Kidney epithelial cell (primary cell): ENCODE measurements at places on chromosomes 4 and X. TPM values are rescaled to one million over a fixed set of nuclear protein-coding genes. Genes with fewer than 3 reads are reported as not detected.

The BMPR1B gene
- total RNA-seq, result 5.9 and 9.2 TPM in 2 replicates

The UGT2B11 gene
- total RNA-seq, result not detected in 2 replicates

The AMOT gene
- total RNA-seq, result 36.5 and 39.6 TPM in 2 replicates

The NXF2B gene
- not detected in 2 replicates for total RNA-seq

The SULT1B1 gene
- total RNA-seq, result not detected in 2 replicates

The GLRA3 gene
- total RNA-seq, result not detected in 2 replicates

The IBSP gene
- total RNA-seq, result not detected in 2 replicates

The GAGE12E gene
- total RNA-seq, result not detected in 2 replicates

The MAMLD1 gene
- total RNA-seq, result 2.1 and 3.0 TPM in 2 replicates

The PRPS2 gene
- total RNA-seq, result 24.3 and 25.4 TPM in 2 replicates

The CT55 gene
- not detected in 2 replicates for total RNA-seq

The NIPAL1 gene
- 3.8 and 4.3 TPM in 2 replicates for total RNA-seq

The FAAH2 gene
- 5.3 and 11.5 TPM in 2 replicates for total RNA-seq

GRCh38 chrX:75649829-75650228 is 127.0 kb upstream of the ZDHHC15 start:
- DNase-seq, result no peak

GRCh38 chrX:11665168-11666111 is at the start of gene ARHGAP6:
TSS of gene ARHGAP6 (minus strand) at chrX:11665920. CDS start at chrX:11664828, 1,092 bp downstream.
- no peak for DNase-seq

DNA sequence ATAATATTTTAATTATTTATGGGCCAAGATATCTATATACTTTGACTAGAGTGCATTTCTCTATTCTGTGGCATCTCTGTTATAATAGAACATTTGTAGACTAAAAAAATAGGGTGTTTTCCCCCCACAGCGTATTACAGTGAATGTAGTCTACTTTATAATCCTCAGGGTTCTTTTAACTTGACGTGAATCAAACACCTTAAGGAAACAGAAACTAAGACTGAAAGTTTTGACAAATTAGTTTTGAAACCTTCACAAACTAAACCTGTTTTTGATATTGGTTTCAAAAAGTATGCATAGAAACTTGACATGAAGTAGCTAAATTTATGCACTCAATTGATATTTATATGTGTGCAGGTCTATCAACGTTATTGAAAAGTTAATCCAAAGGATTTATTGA is 1963.1 kb upstream of the TENM3 start:
- no peak for DNase-seq

GRCh38 chr4:47631161-47631560 is 146.1 kb downstream of the ATP10D start:
- DNase-seq, result no peak

- DNase-seq, result no peak
Observed at GRCh38 chrX:9665113-9665512, 100.5 kb downstream of the GPR143 start.

DNA sequence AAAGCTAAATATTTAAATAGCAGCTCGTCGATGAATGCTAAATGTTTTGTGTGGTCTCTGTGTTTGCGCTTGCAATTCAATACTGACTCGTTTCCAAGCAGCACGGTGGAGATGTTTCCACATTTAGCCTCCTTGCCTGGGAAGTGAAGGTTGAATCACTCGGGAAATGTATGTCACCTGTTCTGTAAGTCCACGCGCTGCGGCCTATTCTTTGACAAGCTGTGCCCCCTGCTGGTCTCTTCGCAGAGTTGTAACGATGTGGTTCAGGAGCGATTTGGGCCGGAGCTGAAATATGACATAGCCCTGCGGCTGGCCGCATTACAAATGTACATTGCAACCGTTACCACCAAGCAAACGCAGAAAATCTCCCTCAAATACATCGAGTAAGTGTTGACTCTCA is 89.6 kb upstream of the PRPS2 start:
- DNase-seq, result peak; percentile 31

- no peak for DNase-seq
Observed at GRCh38 chrX:13427441-13428052, 107.7 kb upstream of the ATXN3L start.

DNA sequence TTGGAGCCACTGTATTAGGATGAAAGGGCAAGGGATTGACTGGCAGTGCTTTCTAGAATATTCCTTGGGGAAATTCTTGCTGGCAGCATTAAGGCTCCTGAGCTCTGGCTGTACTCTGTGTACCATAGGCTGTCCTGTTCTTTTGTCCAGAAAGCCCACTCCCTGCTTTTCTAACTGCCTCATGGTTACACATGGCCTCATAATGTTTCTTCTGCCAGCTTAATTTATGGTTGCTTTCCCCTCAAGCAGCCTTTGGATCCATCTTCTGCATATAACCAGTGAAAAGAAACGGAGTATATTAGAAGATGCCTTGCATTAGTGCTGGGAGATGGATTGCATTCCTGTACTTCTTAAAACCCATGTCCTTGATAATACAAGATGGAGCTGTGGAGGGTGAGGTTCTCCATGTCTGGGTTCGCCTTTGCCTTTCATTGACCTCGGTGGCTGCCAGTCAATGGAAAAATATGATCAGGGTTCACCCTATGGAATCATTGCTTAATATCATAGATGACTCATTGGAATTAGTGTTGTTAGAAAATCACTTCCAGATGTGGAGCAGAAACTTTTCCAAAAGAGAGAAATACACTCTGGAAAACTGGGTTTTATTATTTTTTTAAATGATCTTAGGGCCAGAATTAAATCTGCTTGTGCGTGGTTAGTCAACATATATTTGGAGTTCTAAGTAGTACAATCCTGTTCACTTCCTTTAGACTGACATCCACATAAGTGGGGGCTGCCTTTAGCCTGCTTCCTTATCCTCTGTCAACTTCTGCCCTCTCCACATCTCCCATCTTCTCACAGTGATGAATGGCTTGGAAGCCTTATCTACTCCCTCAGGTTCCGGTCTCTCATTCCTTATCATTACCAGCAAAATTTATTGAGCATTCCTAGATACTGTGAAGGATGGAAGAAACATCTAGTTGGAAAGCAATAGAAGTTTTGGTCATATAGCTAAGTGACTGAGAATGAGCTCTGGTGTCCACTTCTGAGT is 24.9 kb downstream of the DOCK11 start:
- DNase-seq, result no peak

- DNase-seq, result no peak
Observed at GRCh38 chr4:143713955-143714625, 13.6 kb upstream of the FREM3 start.

- no peak for DNase-seq
Observed at GRCh38 chrX:141439651-141440050, 144.9 kb downstream of the SPANXA1 start.

DNA sequence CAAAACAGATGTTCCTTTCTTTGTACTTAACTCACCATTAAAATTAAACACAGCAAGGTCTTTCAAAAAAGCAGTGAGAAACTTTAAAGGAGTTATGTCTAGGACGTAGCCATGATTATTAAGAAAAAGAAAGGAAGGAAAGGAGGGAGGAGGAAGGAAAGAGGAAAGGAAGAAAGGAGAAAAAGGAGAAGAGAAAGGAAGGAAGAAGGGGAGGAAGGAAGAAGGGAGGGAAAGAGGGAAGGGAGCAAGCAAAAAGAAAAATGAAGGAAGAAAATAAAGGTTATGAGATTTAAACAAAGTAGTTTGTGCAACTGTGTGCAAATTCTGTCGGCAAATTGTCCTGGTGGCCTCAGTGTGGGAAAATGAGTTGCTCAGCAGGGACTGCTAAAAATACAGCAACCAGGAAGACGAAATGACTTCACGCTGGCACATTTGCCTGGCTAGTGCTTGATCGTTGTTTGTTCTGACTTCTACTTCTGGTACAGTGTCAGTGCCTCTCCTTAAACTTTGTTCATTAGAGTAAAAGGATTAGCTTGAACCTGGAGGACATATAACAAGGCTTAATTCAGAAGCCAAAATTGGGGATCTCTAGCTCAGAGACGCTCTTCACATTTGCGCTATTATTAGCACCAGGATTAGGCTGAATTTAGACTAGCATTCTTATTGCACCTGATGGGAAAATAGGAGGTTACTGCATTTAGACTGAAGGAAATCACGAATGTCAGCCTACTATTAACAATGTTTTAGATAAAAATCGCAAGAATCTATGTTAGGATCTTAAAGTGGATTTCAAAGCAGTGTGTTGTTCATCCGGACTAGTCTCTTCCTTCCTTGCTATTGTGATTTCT is 81.2 kb downstream of the DCK start:
- no peak for DNase-seq

DNA sequence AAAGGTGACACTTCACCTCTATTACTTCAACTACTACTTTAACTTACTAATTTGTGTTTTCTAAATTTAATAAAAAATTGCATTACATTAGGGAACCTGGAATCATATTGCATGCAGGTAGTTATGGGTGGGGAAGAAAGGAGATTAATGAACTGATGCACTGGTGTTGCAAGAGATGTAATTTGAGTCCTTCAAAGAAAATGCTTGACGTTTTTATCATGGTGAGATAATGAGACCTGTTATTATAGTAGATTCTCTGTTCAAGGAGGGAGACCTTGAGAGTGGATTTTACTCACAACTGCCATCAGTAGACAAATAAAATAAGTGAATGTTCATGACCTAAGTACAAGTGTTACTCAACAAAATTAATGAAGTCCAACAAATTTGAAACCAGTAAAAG is 26.4 kb upstream of the MED14 start:
- DNase-seq, result no peak

DNA sequence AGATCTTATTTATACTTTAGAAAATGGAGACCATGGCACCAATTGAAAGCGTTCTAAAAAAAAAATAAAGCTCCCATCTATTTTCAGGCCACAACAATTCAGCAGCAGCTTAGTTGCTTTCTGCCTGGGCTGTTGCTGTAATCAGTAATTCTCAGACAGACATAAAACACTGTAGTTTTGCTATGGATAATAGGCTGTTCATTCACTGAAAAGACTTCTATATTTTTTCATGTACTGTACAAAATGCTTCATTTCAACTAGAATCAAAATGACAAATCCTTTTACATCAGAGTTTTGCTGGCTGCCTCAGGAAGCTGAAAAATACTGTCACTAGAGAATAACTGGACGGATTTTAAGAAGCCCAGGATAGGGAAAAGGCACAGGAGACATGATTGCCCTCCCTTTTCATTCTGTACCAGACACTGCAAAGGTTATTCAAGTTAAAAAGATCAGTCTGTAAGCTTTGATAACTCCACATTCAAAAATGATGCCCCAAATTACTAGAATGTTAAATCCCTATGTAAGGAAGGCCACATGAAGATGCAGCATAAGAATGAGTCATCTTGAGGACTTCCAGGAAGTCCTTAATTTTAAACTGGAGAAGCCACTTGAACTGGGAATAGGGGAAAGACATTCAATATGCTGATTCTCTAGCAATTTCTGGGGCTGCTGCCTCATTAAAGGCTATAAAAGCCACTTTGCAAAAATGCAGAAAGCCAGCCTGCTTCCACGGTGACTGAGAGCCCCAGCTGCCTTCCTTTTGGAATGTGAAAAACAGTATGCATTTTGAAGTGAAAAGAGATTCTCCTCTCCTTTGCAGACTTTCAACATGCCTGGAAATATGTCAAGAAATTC is 403.2 kb upstream of the RASGEF1B start:
- no peak for DNase-seq

GRCh38 chr4:72505314-72505744 is 63.7 kb downstream of the ADAMTS3 start:
- peak; percentile 9 for DNase-seq

- DNase-seq, result no peak
Observed at GRCh38 chr4:147777456-147778091, 45.7 kb downstream of the ARHGAP10 start.

GRCh38 chr4:8906668-8906970 is 35.0 kb upstream of the HMX1 start:
- DNase-seq, result no peak

DNA sequence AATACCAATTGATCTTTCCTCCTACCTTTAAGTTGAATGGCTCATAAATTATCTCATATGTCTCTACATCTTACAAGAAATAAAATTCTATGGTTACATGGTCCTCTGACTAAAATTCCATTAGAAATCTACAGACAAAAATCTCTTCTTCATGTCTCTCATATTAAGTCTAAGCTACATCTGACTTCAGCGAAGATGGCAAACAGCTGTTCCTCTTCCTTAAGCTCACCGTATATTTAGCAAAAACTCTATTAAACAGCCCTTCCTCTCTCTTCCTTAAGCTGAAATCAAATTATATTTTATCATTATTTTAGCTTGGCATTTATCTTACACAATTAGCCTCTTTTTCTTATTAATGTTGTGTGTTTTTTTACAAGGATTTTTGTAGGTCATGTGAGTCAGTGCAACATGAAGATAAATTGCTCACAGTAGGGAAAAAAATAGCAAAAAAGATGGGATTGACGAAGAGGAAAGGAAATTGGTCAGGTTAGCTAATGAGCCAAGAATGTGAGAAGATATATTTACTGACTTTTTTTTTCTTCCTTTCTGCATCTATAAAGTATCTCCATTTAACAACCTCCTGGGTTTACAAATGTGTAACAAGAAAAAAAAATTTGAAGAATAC is 2412.8 kb downstream of the ARAP2 start:
- no peak for DNase-seq

DNA sequence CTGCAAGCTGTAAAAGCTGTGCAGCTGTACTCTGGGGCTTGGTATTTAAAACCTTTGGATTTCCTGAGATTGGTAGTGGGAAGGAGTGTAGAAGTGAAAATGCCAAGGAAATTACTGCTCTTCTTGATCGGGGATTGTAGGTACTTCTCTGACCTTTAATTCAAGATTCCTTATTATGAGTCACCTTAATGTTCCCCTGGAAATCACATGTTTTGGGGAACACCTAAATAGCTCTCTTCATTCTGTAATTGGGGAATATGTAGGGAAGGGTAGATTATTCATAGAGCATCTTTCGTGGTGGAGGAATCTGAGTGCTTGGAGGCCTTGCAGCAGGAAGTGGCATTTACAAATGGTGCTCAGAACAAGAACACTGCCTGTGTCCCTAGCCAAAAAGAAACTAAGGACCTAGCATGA is 137.8 kb downstream of the UCHL1 start:
- DNase-seq, result no peak

GRCh38 chr4:28001698-28002097 is 1141.1 kb downstream of the STIM2 start:
- no peak for DNase-seq

DNA sequence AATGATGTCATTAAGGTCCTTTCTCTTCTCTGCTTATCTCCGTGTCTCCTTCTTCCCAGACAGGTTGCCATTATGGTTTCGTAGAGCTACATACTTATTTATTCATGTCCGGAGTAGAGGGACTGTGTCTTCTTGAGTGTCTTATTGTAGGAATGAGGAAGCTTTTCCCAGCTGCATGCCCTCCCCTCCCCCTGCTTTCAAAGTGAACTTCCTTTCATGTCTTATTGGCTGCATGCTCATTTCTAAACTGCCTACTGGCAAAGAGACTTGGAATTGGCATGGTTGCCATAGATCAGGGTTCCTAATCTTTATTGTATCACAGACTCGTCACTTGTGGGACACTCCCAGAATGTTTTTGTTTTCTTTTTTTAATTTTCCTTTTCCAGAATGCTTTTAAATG is 15.4 kb downstream of the VAMP7 start:
- DNase-seq, result no peak

DNA sequence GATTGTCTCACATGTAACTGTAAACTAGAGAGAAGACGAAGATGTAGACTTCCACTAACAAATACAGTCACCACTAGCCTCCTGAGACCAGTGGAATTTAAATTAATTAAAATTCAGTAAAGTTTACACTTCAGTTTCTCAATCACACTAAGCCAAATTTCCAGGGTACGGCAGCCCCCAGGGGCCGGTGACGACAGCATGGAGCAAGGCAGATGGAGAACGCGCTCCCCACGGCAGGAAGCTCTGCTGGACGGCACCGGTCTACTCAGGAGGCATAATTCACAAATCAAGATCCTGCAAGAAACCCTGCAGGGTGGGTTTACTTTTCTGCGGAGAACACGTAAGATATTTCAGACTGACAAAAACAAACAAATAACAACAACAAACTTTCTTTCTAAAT is 80.7 kb downstream of the FAT1 start:
- DNase-seq, result no peak
